Effector memory CD4-positive, alpha-beta T cell (primary cell): ENCODE measurements at places on chromosomes 11 and 22.

GRCh38 chr11:99534812-99535211 is 514.1 kb downstream of the CNTN5 start:
- DNase-seq = no peak
- no peak overlapping the region for H3K27ac ChIP-seq
- no peaks in the 10 kb centered on the region for H3K4me1 ChIP-seq
- H3K4me3 ChIP-seq = no peak overlapping the region

- no peak overlapping the region for H3K4me3 ChIP-seq
- no peaks in the 10 kb centered on the region for H3K36me3 ChIP-seq
- DNase-seq = no peak
- no peaks in the 10 kb centered on the region for H3K27me3 ChIP-seq
- H3K4me1 ChIP-seq = no peaks in the 10 kb centered on the region
- H3K27ac ChIP-seq = no peak overlapping the region
These were observed 44.5 kb upstream of the DKK3 start for GRCh38 chr11:12052676-12053605.

DNA sequence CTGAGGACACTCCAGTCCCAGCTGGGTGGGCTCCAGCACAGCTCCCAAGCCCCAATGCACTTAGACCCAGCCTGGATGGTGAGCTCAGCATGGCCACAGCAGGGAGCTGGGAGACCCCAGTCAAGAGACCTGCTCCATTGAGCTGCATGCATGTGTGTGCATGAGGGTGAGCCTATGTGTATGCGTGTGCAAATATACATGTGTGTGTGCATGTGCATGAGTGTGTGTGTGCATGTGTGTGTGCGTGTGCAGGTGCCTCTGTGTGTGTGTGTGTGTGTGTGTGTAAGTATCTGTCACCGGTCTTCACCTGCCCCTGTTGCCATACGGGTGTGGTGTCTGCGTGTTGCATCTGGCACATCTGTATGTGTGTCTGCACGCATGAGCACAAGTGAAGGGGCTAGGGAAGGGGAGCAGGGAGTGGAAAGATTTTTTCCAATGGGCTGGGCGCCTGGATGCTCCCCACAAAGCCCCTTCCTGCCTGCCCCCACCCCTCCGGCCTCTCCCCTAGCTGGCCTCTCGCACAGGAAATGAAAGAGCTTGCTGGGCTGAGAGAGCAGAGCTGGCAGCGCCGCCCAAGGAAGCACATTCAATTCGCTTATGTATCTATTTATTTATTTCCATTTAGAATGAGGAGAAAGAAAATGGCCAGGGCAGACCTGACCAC is 4.1 kb downstream of the TSPAN32 start:
- H3K36me3 ChIP-seq = no peaks in the 10 kb centered on the region
- peak overlapping the region; percentile 38 for H3K4me3 ChIP-seq
- peak overlapping the region; percentile 53 for H3K27ac ChIP-seq
- H3K27me3 ChIP-seq = no peaks in the 10 kb centered on the region
- no peak for DNase-seq

- H3K4me1 ChIP-seq = no peaks in the 10 kb centered on the region
- H3K4me3 ChIP-seq = no peak overlapping the region
- H3K27me3 ChIP-seq = no peaks in the 10 kb centered on the region
- H3K36me3 ChIP-seq = no peaks in the 10 kb centered on the region
These were observed 120.3 kb upstream of the ZC3H12C start for GRCh38 chr11:109972939-109973338.

DNA sequence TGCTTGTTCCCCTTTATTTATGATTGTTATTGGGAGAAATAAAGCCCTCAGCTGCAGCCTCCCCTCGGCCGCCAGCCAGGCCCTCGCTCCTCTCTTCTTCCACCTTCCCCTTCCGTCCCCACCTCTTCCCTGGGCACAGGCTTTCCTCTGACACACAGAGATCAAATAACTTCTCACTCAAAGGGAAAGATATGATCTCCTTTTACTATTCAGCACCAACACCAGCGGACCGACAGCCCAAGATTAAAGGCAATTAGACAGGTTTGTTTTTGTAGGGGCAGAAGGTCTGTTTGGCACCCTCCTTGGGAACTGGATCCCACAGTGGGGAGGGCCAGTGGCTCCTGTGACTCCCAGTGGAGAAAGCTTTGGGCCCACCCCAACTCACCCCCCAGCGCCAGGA is 23.0 kb downstream of the NECTIN1 start:
- no peak overlapping the region for H3K4me3 ChIP-seq
- H3K4me1 ChIP-seq = no peaks in the 10 kb centered on the region
- no peaks in the 10 kb centered on the region for H3K36me3 ChIP-seq
- no peaks in the 10 kb centered on the region for H3K27me3 ChIP-seq
- no peak for DNase-seq
- H3K27ac ChIP-seq = no peak overlapping the region

DNA sequence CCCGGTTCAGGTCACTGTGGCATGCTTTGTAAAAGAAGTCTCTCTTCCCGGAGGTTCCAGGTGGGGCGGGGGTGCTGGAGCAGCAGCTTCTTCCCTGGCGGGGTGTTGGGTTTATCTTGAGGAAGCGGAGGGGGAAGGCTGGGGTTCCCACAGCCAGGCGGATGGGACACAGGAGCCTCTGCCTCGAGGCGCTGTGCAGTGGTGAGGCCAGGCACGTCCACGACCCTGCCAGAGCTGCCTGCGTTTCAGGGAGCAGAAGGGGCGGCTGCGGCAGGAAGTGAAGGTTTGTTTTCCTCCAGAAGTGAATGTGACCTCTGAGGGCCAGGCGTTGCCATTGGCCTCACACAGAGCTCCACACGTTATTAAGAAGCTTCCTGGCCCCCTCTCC is 20.1 kb upstream of the ADORA2A start:
- H3K4me3 ChIP-seq = no peak overlapping the region
- no peak for DNase-seq
- H3K4me1 ChIP-seq = no peaks in the 10 kb centered on the region
- no peaks in the 10 kb centered on the region for H3K27me3 ChIP-seq
- H3K27ac ChIP-seq = no peak overlapping the region

GRCh38 chr22:45883811-45884170 is 93.2 kb downstream of the WNT7B start:
- H3K27me3 ChIP-seq = peaks cover 8% of the 10 kb centered on the region
- DNase-seq = no peak
- no peak overlapping the region for H3K4me3 ChIP-seq
- H3K36me3 ChIP-seq = no peaks in the 10 kb centered on the region

- no peak within 1 kb of the TSS for H3K27ac ChIP-seq
- no peak for DNase-seq
- peaks cover 39% of the 10 kb centered on the region for H3K27me3 ChIP-seq
- no peaks in the 10 kb centered on the region for H3K36me3 ChIP-seq
- peak within 1 kb of the TSS; percentile 57 for H3K4me3 ChIP-seq
These were observed at the start of gene RTN4RL2 for GRCh38 chr11:57460022-57460757. TSS of gene RTN4RL2 (plus strand) at chr11:57460528. CDS start at chr11:57460866, 338 bp downstream.

- DNase-seq = no peak
- H3K4me1 ChIP-seq = no peaks in the 10 kb centered on the region
- H3K27me3 ChIP-seq = no peaks in the 10 kb centered on the region
These were observed 403.8 kb downstream of the CNTN5 start for GRCh38 chr11:99424313-99425084.

- H3K4me1 ChIP-seq = peaks cover 37% of the 10 kb centered on the region
- no peak overlapping the region for H3K27ac ChIP-seq
- no peaks in the 10 kb centered on the region for H3K36me3 ChIP-seq
- peak; percentile 29 for DNase-seq
- no peak overlapping the region for H3K4me3 ChIP-seq
- no peaks in the 10 kb centered on the region for H3K27me3 ChIP-seq
These were observed 7.3 kb downstream of the USP47 start for GRCh38 chr11:11848891-11849746.

- peaks cover 7% of the 10 kb centered on the region for H3K36me3 ChIP-seq
- H3K27me3 ChIP-seq = no peaks in the 10 kb centered on the region
- no peak overlapping the region for H3K27ac ChIP-seq
- H3K4me3 ChIP-seq = no peak overlapping the region
- no peak for DNase-seq
These were observed 806 bp upstream of the SAAL1 start for GRCh38 chr11:18106688-18107087.

- no peak for DNase-seq
- H3K27ac ChIP-seq = no peak overlapping the region
- no peaks in the 10 kb centered on the region for H3K27me3 ChIP-seq
- H3K36me3 ChIP-seq = no peaks in the 10 kb centered on the region
- H3K4me3 ChIP-seq = no peak overlapping the region
- peaks cover 7% of the 10 kb centered on the region for H3K4me1 ChIP-seq
These were observed 4.0 kb downstream of the JRKL start for GRCh38 chr11:96393753-96394348.

GRCh38 chr22:37430941-37431340 is 3.7 kb upstream of the ELFN2 start:
- no peak for DNase-seq
- no peak overlapping the region for H3K4me3 ChIP-seq
- H3K27me3 ChIP-seq = peaks cover 28% of the 10 kb centered on the region
- no peaks in the 10 kb centered on the region for H3K36me3 ChIP-seq

GRCh38 chr11:32244453-32244852 is 153.6 kb downstream of the RCN1 start:
- no peaks in the 10 kb centered on the region for H3K36me3 ChIP-seq
- DNase-seq = no peak
- no peak overlapping the region for H3K4me3 ChIP-seq
- no peaks in the 10 kb centered on the region for H3K27me3 ChIP-seq

- H3K4me3 ChIP-seq = no peak overlapping the region
- no peak for DNase-seq
These were observed 172.6 kb upstream of the SEZ6L start for GRCh38 chr22:25996669-25997068.

GRCh38 chr11:44680982-44681597 is 45.7 kb upstream of the TSPAN18 start:
- no peaks in the 10 kb centered on the region for H3K36me3 ChIP-seq
- H3K27ac ChIP-seq = peak overlapping the region; percentile 40
- H3K27me3 ChIP-seq = no peaks in the 10 kb centered on the region
- peak overlapping the region; percentile 37 for H3K4me3 ChIP-seq

- H3K27me3 ChIP-seq = no peaks in the 10 kb centered on the region
- no peak for DNase-seq
- H3K27ac ChIP-seq = no peak overlapping the region
- H3K36me3 ChIP-seq = no peaks in the 10 kb centered on the region
These were observed 960.9 kb upstream of the FAT3 start for GRCh38 chr11:91263496-91264365.

DNA sequence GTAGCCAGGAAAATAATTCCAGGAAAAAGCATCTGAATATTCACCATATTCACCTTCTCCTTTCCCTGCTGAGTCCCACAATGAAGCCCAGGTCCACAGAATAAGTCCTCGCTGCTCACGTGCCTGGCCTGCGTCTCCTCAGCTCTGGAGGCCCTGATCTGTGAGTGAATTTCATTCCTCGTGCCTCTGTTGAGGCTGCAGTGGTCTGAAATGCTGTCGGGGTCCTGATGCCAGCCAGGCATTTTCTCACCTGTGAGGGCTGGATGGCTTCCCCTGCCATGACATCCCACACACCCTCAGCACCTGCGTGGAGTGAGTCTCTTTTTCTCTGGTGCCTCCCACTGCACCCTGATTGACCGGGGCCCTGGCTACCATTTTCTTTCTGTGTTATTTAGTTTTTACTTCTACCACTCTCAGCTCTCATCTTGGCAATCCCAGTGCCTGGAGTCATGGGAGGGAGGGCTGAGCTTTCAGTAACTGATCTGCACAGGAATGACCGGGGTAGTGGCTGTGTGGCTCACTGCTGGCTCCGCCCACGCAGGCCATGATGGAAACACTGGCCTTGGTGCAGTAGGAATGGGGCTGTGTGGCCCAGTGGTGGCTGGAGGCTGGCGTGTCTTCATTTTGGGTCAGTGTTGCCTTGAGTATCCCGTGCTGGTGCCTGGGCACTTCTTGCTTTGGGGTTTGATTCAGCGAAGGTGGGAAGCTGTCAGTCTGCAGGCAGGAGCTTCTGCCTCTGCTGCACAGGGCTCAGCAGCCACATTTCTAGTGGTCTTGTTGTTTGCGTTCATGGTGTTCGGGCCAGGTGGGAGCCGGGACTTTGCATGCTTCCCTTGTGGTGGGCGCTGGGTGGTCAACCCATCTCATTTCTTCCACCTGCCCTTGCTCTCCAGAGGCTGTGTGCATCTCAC is 807.2 kb downstream of the TBC1D22A start:
- H3K4me3 ChIP-seq = no peak overlapping the region
- H3K36me3 ChIP-seq = no peaks in the 10 kb centered on the region
- H3K4me1 ChIP-seq = no peaks in the 10 kb centered on the region
- no peak for DNase-seq
- no peaks in the 10 kb centered on the region for H3K27me3 ChIP-seq
- H3K27ac ChIP-seq = no peak overlapping the region

GRCh38 chr22:19424186-19424500 is 7.4 kb downstream of the HIRA start:
- H3K27me3 ChIP-seq = no peaks in the 10 kb centered on the region
- no peak overlapping the region for H3K4me3 ChIP-seq
- H3K36me3 ChIP-seq = no peaks in the 10 kb centered on the region
- no peak overlapping the region for H3K27ac ChIP-seq
- no peak for DNase-seq
- peaks cover 11% of the 10 kb centered on the region for H3K4me1 ChIP-seq

DNA sequence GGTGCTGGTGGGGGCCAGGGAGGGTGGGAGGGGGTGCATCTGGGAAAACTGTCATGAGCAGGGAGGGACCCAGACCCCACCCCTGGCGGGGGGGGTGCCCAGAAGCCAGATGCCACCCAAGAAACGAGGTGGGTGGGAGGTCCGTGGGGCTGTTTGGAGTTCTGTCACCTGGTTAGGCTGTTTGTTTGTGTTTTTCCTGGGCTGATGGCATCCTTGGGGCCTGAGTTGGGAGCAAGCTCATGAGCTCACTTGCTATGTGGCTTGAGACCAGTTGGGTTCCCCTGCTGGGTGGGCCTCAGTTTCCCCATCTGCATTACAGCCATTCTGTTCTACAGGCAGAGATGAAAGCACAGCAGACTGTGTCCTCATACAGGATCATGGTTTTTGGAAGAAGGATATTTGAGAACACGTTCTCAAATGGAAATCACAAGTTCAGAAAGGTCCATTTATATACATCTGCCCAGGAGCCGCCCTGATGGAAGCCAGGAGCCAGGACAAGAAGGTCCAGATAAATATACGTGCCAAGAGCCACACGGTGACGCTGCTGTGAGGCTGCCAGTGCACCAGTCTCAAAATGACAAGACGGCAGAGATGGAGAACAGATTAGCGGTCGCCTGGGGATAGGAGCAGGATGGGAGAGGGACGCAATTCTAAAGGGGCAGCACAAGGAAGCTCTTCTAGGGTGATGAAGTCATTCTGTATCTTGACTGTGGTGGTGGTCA is 312.9 kb downstream of the MN1 start:
- H3K27me3 ChIP-seq = no peaks in the 10 kb centered on the region
- H3K36me3 ChIP-seq = no peaks in the 10 kb centered on the region
- H3K27ac ChIP-seq = no peak overlapping the region
- H3K4me3 ChIP-seq = no peak overlapping the region

- H3K27ac ChIP-seq = no peak overlapping the region
- DNase-seq = no peak
- H3K4me1 ChIP-seq = no peaks in the 10 kb centered on the region
- no peaks in the 10 kb centered on the region for H3K27me3 ChIP-seq
These were observed 13.5 kb downstream of the CCDC90B start for GRCh38 chr11:83272627-83273026.
